Body of pancreas (tissue), 4 donors: ENCODE measurements at places on chromosomes 4 and X. TPM values are rescaled to one million over a fixed set of nuclear protein-coding genes. Genes with fewer than 3 reads are reported as not detected.

SPACA5 gene
- not detected for total RNA-seq

MAP9 gene
- total RNA-seq, result 7.9 TPM

PPP1R3F gene
- 16.3 TPM for total RNA-seq

SPANXA1 gene
- total RNA-seq, result not detected

GLRB gene
- total RNA-seq, result 7.0 TPM

MXRA5 gene
- total RNA-seq, result 3.3 TPM

LRP2BP gene
- total RNA-seq, result 2.0 TPM

EREG gene
- total RNA-seq, result not detected

CLIC2 gene
- 6.9 TPM for total RNA-seq

STK26 gene
- total RNA-seq, result 4.9 TPM

RBMX gene
- total RNA-seq, result 150 TPM

SMARCA1 gene
- 25.4 TPM for total RNA-seq

RUFY3 gene
- total RNA-seq, result 46.4 TPM

OTC gene
- 1.8 TPM for total RNA-seq

REPS2 gene
- 15.8 TPM for total RNA-seq

GLOD5 gene
- not detected for total RNA-seq

TET2 gene
- 11.2 TPM for total RNA-seq

CENPVL1 gene
- not detected for total RNA-seq

DDX60 gene
- total RNA-seq, result 4.7 TPM

C4orf36 gene
- total RNA-seq, result 1.3 TPM

SSX2 gene
- not detected for total RNA-seq

HSD17B13 gene
- total RNA-seq, result 0.66 TPM

DAPP1 gene
- 1.3 TPM for total RNA-seq

FGF13 gene
- 0.66 TPM for total RNA-seq

IL1RAPL2 gene
- total RNA-seq, result not detected

ERCC6L gene
- total RNA-seq, result not detected

RENBP gene
- 6.0 TPM for total RNA-seq

FAM114A1 gene
- total RNA-seq, result 30.6 TPM

SULT1B1 gene
- 4.0 TPM for total RNA-seq

TMEM156 gene
- not detected for total RNA-seq

SH3BP2 gene
- 33.5 TPM for total RNA-seq
